ENCODE measurements at places on chromosomes 2 and 18.

- no peak for DNase-seq
Observed at GRCh38 chr2:239756790-239757760, 268.1 kb downstream of the NDUFA10 start.

- no peak for DNase-seq
Observed at GRCh38 chr2:120591572-120591971, 144.1 kb upstream of the GLI2 start.

- no peak for DNase-seq
Observed at GRCh38 chr18:24482821-24483220, 22.4 kb downstream of the HRH4 start.

DNA sequence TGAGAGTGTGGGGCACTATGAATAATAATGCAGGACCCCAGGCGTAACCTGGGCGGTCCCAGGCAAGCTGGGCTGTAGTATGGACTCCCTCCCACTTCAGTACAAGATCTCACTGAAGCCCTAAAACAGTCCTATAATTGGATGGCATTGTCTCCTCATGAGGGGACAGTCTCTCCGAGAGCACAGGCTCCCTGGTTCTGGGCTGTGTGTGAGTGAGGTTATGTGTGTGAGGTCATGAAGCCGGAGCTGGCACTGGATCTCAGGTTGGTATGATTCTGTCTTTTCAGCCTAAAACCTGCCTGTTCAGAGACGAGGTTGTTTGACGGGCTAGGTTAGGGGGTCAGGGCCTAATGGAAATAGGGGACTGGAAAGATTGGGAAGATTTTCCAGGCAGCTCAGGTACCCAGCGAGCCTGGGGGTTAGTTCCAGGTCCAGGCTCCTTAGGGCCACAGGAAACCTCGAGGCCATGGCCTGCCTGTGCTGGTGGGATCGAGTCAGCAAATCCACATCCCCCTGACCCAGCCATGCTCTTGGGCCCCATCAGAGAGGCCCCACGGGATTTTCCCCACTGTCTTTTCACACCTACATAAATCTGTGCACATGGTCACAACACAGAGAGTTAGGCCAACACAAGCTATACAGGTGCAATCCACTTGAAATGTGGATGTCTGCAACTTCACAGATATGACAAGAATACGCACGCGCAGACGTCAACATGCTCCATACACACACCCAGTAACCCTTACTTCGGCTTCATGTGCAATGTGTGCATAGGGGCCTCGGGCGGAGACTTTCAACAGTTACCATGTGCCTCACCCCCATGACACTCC, 94.8 kb downstream of the INHBB start:
- no peak for DNase-seq

DNA sequence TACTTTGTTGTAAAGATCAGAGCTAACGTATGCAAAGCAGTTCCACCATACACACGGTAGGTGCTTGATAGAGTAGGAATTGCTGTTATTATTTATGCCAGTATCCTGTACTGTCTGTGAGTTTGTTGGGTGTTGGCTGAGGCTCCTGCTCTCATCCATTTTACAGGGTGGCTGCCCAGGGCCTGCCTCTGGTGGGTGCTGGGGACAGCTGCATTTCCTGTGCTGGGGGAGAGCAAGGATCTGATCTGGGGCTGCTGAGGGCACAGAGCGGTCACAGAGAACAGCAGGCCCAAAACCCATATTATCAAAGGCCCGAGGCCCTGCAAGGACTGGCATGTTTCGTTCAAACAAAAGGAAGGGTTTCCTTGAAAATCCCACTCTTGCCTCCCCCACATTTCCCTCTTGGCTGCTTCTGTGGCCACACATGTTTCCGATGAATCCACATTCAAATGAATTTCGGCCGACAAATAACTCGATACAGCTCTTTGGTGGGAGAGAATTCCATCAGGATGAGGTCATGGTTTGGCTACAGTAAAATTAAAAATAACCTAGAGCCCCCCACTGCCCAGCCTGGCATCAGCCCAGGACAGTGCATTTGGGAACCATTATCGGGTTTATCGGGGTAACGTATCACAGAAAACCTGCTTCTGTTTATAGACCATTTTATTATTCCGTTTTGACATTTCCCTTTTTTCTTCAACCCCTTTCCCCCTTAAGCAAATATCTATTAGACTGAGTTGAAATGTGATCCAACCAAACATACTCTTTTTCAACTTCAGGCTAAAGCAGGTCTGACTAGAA, 143.4 kb downstream of the CYRIA start:
- no peak for DNase-seq

DNA sequence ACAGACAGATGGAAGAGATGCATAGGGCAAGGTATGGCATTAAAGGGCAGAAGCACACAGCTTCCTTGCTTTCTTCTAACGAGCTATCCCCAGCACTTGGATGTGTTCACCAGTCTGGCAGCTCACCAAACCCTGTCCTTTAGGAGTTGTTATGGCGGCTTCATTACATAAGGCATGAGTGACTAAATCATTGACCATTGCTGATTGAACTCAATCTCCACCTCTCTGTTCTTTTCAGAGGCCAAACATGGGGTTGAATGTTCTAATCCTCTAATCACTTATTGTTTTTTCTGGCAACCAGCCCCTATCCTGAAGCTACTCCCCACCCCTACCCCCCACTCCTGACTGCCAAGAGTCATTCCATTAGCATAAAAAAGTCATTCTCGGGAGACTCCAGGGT, 301.8 kb downstream of the XIRP2 start:
- DNase-seq, result no peak

- no peak for DNase-seq
Observed at GRCh38 chr2:241906826-241907570, 37.5 kb downstream of the RTP5 start.

- DNase-seq, result no peak
Observed at GRCh38 chr18:46340716-46341115, 236.5 kb downstream of the HAUS1 start.

DNA sequence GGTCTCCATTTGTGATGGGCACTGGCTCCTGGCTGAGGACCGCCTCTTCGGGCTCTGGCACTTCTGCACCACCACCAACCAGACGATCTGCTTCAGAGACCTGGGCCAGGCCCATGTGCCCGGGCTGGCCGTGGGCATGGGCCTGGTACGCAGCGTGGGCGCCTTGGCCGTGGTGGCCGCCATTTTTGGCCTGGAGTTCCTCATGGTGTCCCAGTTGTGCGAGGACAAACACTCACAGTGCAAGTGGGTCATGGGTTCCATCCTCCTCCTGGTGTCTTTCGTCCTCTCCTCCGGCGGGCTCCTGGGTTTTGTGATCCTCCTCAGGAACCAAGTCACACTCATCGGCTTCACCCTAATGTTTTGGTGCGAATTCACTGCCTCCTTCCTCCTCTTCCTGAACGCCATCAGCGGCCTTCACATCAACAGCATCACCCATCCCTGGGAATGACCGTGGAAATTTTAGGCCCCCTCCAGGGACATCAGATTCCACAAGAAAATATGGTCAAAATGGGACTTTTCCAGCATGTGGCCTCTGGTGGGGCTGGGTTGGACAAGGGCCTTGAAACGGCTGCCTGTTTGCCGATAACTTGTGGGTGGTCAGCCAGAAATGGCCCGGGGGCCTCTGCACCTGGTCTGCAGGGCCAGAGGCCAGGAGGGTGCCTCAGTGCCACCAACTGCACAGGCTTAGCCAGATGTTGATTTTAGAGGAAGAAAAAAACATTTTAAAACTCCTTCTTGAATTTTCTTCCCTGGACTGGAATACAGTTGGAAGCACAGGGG, 5.5 kb downstream of the TMEM37 start:
- DNase-seq, result no peak

- DNase-seq, result no peak
Observed at GRCh38 chr2:196830701-196831100, 21.5 kb upstream of the C2orf66 start.

DNA sequence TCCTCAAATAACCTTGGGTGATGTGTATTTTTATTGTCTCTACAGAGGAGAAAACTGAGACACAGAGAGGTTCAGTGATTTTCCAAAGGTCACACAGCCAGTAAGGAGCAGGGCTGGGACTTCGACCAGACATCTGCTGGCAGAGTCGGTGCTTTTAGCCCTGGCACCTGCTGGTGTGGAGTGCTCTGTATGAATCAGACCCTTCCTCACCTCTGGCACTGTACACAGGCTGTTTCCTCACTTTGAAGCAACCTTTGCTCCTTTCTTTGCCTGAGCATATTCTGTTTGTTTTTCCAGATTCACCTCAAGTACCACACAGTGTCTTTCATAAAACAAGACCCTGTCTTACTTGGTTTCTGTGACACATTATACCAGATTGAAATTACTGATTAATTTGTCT, 107.9 kb downstream of the DPP10 start:
- DNase-seq, result no peak

GRCh38 chr2:64763126-64763525, 109.4 kb upstream of the SERTAD2 start:
- DNase-seq, result no peak

DNA sequence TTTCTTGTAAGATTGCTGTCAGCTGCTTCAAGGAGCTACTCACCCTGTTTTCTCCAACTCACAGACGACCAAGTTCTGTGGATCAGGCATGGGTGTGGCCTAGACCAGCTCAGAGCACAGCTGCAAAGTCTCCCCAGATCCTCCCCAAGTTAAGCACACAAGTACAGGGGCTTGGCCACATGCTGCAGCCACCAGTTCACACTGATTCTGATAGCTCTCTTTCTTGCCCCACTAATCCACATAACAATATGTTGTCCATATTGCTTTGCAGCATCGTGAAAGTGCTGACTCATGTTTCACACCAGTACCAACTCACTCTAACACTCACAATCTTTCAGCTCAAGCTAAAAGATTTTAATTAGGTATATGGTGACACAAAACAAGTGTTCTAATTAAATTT, 437.0 kb downstream of the PARD3B start:
- DNase-seq, result no peak

DNA sequence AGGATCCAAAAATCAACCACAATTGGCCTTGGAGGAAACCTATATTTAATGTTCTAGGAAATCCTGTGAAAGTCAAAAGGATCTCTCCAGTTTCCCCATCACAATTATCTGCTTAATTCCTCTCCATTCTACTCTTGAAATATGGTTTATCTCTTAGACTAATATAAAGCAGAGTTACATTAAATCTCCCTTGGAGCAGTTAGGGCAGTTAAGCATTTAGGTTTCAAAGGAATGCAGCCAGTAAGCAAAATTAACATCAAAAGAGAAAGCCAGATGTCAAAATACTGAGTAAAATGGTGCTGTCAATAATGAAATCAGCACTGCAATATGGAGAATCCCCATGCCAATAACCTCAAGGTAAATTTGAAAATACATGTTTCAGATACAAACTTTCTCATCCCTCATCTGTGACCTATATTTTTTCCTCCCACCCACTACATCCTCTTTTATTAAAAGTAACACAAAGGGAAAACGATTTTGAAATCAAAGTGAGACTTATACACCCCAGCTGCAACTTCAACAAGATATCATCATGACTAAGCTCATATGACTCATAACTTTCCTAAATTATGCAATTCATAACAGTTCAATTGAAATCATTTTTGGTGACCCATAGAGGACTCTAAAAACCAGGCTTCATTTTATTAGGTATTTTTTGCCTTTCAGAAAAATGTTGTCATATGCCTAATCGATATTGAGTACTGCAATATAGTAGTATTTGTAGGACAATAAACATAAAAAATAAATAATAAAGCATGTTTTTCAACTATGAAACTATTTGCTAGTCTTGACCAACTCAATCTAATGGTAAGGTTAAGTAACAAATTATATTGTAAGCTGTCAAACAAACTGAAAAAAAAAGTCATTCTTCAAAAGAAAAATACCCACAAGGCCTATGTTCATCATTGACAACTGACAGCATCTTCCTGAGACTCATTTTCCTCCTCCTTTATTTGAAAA, 3.1 kb downstream of the ADAM17 start:
- no peak for DNase-seq

DNA sequence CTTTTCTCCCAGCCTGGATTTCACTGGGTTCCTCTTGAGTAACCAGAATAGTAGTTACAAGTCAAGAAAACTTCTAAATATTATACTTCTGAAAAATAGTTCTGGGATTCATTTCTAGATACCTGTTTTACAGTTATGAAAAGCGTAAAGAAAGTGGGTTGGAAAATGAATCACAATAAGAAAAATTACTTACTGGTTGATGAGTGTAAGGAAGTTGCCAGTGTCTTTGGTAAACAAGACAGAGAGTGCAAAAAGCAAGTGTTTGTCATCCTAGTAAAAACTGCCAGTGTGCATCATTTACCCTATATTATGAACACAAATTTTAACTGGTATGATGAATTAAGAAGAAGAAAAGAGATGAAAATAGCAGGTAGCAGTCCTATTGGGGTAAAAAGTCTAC, 88.9 kb downstream of the R3HDM1 start:
- DNase-seq, result no peak

- DNase-seq, result no peak
Observed at GRCh38 chr2:24731923-24732322, 61.3 kb downstream of the PTRHD1 start.

DNA sequence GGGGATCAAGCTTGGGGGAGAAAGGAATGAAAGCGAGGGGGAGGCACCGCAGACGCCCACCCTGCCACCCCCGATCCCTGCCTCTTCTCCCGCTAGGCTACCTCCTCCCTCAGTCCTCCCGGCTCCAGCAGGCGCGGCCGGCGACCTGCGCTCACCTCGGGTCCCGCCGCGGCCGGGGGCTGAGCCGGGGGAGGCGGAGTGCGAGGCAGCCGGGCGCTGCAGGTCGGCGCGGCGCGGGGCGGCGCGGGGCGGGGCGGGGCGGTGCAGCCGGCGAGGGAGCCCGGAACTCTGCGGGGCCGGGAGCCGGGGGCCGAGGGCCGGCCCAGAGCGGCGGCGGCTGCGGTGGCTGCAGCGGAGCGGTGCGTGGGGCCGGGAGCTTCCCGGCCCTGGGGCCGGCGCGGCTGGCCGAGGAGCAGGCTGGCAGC, 477 bp downstream of the ACVR1 start:
- DNase-seq, result peak; percentile 59

DNA sequence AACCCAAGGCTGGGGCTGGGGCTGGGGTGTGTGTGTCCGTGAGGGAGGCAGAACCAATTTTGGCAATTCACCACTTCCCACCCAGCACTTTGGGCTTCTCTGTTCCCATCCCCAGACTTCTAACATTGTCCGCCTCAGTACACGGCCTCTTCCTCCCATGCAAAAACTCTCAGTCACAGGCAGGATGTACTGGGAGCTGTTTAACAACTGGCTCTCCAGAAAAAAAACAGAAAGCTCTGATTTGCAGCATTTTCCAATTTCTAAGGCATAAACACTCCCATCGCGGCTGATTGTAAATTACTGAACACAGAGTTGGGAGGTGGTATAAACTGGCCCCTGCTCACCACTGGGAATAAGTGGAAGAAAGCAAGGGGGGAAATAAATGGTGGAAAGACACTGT, 73.1 kb upstream of the MAP4K3 start:
- DNase-seq, result no peak

DNA sequence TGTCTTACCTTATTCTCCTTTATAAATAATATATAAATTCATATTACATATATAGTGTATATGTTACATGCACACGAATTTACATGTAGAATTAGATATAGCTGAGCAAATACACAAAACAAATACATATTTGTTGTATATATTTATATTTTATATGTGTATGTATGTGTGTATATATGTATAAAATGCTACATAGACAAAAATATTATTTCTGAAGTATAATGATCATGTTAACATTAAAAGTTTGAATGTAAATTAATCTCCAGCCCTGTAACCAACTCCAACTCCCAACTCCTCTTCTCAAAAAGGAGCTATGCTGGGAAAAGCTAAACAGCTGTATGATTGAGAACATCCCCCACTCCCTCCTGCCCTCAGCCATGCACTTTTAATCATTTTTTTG, 42.7 kb upstream of the RND3 start:
- DNase-seq, result no peak

Measured in stimulated activated CD4-positive, alpha-beta T cell treated with anti-CD3 and anti-CD28 coated beads, Interleukin-1b, Interleukin-23, amount 100 ng/mL, for 24 hours (primary cell).